ENCODE measurements at places on chromosomes 12 and 14.

- no peak for DNase-seq
These were observed 2.2 kb downstream of the RIN3 start for GRCh38 chr14:92515546-92516343.

DNA sequence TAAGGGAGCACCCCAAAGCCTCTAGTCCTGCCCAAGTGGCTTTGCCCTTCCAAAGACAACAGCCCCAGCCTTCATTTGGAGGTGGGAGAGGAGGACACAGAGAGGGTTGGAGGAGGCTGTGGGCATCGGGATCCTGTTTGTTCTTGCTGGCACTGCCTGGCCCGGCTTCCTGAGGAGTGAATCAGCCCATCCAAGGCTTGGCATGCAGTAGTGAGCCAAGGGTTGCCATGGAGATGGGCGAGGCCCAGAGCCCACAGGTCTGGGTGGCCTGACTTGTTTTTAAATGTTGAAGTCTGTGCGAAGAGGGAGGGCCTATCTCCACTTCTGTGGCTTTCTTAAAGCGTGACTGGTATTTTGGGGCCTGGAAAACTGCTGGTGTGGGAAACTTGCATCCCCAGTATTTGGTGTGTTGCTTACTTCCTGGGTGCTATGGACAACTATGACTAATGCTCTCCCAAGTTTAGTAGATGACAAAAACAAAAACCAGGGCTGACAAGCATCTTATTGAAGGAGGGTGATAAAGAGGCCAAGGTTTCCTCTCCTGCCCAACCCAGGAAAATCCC, 15.8 kb downstream of the CD9 start:
- DNase-seq = no peak

- no peak for DNase-seq
These were observed 2.6 kb downstream of the GLRX5 start for GRCh38 chr14:95537298-95538089.

DNA sequence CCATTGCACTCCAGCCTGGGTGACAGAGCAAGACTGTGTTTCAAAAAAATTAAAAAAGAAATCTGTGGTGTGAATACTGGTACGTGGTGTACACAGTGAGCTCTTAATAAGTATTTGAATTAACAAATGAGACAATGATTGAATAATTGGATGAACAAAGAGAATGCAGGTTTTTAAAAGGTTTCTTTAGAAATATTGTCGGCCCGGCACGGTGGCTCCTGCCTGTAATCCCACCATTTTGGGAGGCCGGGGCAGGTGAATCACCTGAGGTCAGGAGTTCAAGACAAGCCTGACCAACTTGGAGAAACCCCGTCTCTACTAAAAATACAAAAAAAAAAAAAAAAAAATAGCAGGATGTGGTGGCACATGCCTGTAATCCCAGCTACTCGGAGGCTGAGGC, 6.6 kb downstream of the HIF1A start:
- peak; percentile 63 for DNase-seq

DNA sequence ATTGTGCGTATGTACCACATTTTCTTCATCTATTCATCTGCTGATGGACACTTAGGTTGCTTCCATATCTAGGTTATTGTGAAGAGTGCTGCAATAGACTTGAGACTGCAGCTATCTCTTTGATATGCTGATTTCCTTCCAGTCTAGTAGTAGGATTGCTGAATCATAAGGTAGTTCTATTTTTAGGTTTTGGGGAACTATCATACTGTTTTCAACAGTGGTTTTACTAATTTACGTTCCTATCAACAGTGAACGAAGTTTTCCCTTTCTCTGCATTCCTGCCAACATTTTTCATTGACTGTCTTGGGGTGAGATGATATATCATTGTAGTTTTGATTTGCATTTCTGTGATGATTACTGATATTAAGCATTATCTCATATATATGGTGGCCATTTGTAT, 482.2 kb downstream of the SLC16A7 start:
- DNase-seq = no peak

DNA sequence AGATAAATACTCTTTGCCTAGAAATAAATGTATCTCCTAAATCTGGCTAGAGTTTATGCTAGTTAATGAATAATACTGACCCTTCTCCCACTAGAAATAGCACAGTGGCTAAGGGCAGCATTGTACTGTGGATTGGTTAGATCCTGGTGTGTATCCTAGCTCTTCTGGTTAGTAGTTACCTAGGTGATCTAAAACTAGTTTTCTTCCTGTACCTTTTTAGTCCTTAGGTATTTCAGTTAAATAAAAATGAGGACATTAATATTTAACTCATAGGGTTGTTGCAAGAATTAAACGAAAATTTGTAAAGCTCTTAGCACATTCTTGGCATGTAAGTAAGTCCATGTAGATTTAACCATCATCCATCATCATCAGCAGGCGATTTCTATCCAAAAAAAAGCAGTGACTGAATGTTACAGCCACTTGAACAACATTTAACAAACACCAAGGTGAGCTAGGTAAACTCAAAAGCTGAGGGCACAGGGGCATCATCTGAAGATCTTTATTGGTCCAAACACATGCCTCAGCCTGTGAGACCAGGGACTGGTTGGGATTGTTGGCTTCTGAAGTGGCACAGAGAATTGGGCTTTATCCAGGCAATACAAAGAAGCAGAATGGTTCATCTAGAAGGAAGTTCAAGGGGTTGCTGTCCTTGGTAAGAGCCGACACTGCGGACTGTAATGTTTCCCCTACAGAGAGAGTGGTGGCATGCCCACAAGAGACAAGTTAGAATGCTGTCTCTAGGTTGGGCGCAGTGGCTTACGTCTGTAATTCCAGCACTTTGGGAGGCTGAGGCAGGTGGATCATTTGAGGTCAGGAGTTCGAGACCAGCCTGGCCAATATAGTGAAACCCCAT, 100.8 kb downstream of the GAS2L3 start:
- DNase-seq = no peak

GRCh38 chr12:54428050-54429013, 9.3 kb upstream of the ITGA5 start:
- DNase-seq = no peak

GRCh38 chr12:26265606-26266005, 70.2 kb downstream of the SSPN start:
- DNase-seq = no peak

- no peak for DNase-seq
These were observed 309.8 kb upstream of the TMEM132C start for GRCh38 chr12:127957001-127957660.

GRCh38 chr14:38848243-38848935, 254.6 kb downstream of the SEC23A start:
- DNase-seq = no peak

GRCh38 chr12:123055281-123055766, 74.8 kb downstream of the ARL6IP4 start:
- no peak for DNase-seq

- DNase-seq = no peak
These were observed 71.7 kb downstream of the KCNC2 start for GRCh38 chr12:75137896-75138295.

- DNase-seq = no peak
These were observed 48.1 kb upstream of the VASH1 start for GRCh38 chr14:76713121-76713520.

DNA sequence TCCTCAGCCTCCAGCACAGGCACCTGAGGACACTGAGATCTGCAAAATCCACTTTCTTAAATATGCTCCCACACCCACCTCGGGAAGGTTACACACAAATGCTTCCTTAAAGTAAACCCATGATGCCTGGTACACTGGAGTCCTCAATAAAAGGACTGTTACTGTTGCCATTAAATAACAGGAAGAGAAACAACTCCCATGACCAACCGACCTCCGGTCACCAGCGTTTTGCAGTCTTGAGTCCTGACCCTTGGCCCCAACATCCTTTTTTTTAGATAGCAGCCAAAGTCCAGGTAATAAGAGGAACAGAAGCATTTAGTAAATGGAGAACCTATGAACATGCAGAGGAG, 42.4 kb downstream of the ITPK1 start:
- DNase-seq = no peak

- DNase-seq = no peak
These were observed 9.2 kb downstream of the SOS2 start for GRCh38 chr14:50222055-50222613.

DNA sequence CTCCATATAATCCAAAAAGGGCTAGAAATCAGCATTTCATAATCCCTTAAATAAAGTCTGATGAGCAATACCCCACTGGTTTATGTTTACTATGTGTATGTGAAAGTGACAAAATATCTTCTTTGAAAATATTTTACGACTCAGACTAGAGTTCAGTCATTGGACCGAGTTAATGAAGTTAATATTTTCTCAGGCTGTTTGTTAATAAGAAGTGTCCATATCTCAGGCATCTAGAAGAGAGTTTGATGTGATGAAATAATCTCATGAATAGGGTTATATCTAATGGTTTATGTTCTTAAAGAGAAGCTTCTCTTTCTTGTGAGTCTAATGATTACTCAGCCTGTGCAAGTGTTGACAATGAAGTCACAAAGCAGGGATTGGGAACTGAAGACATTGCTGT, 51.8 kb downstream of the WIF1 start:
- no peak for DNase-seq

GRCh38 chr12:4089121-4089606, 184.4 kb upstream of the CCND2 start:
- no peak for DNase-seq

- no peak for DNase-seq
These were observed 7.9 kb downstream of the PPP4R3A start for GRCh38 chr14:91501951-91502930.

DNA sequence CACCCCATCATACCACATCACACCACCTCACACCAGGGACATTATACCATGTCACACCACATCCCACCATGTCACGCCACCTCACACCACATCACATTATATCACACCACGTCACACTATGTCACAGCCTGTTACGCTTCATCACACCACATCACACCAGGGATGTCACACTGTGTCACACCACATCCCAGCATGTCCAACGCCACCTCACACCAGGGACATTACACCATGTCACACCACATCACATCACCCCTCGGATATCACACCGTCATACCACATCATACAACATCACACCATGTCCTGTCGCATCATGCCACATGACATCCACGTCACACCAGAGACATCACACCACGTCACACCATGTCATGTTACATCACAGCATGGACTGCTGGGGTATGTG, 235.5 kb downstream of the TMEM121 start:
- DNase-seq = no peak

GRCh38 chr14:104319491-104320241, 181.3 kb downstream of the KIF26A start:
- no peak for DNase-seq

DNA sequence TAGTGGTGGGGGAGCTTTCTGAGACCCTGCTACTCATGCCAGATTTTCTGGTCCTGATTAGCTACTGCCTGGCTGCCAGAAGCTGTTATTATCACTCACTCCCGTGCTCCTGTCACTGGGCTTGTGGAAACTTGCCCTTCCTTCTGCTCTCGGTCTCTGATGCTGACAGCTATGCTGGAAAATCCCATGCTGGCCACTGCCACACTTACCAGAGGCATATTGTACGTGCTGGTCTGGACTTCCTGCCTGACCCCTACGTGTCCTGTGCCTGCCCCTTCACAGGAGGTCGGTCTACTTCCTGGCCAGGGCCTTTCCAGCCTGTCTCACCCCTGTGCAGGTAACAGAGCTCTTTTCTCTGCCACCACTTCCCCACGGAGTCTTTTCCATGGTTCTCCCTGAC, 149.4 kb upstream of the PLEKHG7 start:
- peak; percentile 47 for DNase-seq

DNA sequence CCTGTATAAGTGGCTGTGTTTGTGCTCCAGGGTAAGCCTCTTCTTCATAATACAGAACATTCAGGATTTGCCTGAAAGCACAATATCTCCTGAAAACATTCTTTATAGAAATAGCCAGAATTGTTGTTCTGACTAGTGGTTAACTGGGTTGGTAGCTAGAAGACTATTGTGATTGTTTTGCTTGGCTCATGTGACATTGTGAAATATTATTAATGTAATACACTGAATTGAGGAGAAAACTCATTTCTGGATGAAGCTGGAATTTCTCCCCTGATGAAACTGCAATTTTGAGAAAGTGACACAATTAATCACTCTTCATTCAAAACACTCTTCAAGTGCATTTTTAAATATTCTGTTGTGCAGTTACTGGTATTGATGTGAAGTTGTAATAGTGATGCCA, 172.3 kb upstream of the PTPRQ start:
- no peak for DNase-seq

DNA sequence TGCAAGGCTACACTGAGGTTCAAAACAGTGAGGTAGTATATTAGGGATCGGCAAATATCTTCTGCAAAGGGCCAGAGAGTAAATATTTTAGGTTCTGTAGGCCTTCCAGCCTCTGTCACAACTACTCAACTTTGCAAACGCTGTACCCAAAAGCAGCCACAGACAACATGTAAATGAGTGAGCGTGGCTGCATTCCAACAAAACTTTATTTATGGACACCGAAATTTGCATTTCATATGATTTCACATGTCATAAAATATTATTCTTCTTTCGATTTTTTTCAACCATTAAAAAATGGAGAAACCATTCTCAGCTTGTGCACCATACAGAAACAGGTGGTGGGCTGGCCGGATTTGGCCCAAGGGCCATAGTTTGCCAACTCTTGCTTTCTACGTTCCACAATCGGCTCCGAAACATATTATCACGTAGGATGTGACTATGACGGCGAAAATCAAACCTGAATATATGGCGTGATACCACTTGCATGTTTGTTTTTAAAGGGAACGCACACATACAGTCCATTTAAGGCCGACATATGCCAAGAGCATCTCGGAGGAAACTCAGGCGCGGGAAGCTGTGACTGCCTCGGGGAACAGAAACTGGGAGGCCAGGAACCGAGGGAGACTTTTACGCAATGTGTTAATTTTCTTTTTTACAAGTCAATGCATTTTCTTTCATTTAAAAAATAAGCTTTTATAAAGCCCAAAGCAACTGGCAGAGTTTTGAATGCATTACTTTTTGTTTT, 7.1 kb downstream of the NCOR2 start:
- no peak for DNase-seq

DNA sequence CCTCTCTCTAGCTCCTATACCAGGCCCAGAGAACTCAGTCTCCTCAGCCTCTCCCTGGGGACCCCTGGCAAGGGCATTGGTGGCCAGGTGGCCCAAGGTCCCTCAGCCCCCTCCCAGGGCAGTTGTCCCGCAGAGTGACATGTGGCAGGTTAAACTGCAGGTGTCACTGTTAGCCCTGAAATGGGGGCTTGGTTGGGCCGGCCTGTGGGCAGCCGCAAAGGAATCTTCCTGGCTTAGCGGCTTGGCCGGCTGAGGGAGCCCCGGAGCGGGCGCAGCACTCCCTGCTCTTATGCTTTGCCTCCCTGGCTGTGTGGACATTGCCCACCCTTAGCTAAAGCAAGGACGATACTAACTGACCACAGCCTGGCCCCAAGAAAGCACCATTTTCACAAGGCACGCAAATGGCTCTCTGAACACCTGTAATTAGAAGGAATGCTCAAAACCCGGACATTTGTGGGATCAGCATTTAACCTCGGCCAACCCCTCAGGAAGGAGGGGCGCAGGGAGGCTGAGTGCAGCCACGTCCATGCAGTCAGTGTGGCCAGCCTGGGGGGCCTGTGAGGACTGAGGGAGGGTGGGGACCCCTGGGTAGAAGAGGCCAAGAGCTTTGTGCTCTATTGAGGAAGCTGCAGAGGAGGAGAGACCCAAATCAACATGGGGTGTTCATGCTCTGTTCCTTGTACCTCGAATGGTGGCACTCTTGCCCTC, 82.2 kb downstream of the PAPOLA start:
- peak; percentile 89 for DNase-seq

GRCh38 chr12:57487055-57487596, 742 bp upstream of the MARS1 start:
- no peak for DNase-seq
